IPS DF 19.7 (cell line): ENCODE measurements at places on chromosomes 16 and 17.

DNA sequence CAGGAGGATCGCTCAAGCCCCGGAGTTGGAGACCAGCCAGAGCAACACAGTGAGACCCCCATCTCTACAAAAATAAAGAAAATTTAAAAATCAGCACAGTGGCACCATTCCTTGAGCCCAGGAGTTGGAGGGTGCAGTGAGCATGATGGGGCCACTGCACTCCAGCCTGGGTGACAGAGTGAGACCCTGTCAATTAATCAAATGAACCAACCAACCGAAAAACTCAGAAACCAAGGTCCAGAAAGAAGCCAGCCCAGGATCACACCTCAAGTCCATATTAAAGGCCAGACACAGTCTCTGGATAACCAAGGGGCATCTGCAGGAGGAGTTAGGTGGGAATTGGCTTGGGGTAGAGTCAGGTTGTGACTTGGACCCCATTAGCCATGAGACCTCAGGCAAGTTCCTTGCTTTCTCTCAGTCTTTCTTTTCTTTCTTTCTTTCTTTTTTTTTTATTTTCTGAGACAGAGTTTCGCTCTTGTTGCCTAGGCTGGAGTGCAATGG lies 2.4 kb downstream of the HSD17B1 start:
- no peak for DNase-seq

GRCh38 chr17:51185763-51186332 lies 19.6 kb downstream of the NME2 start:
- no peak for DNase-seq

GRCh38 chr16:11556945-11557720 lies 29.6 kb downstream of the LITAF start:
- no peak for DNase-seq

DNA sequence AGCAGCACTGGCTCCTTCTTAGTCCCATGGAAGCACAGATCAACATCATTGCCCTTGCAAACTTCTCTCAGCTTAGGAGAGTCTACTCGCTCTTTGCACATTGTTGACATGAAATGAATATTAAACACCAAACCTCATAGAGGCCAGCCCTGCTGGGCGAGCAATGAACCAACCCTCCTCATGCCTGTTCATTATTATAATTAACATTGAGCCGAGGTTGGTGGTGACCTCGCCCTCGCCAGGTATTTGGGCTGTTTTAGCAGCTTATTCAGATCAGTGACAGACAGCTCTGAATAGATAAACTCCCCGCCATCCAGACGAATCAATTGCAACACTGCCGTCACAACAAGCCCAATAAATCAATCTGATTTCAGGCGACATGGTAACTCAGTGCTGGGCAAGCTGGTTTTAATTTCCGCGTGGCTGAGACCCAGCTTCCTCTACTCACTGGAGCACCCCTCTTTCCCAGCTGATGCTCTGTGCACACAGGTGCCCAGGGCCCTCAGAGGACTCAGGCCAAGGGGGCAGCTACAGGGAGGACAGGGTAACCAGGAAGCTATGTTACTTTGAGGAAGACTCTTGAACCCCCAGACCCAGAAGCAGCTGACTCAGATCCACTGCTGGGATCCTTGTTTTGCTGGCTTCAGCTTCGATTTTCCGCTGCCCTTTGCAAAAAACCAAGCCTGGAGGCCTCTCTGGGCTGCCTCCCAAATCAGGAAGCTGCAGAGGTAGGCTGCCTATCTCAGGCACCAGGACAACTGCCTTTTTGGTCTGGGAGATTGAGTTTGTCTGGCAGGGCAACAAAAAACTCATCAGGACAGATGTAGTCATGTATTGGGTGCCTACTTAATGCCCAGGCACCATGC lies 10.7 kb upstream of the SEZ6 start:
- DNase-seq: no peak

DNA sequence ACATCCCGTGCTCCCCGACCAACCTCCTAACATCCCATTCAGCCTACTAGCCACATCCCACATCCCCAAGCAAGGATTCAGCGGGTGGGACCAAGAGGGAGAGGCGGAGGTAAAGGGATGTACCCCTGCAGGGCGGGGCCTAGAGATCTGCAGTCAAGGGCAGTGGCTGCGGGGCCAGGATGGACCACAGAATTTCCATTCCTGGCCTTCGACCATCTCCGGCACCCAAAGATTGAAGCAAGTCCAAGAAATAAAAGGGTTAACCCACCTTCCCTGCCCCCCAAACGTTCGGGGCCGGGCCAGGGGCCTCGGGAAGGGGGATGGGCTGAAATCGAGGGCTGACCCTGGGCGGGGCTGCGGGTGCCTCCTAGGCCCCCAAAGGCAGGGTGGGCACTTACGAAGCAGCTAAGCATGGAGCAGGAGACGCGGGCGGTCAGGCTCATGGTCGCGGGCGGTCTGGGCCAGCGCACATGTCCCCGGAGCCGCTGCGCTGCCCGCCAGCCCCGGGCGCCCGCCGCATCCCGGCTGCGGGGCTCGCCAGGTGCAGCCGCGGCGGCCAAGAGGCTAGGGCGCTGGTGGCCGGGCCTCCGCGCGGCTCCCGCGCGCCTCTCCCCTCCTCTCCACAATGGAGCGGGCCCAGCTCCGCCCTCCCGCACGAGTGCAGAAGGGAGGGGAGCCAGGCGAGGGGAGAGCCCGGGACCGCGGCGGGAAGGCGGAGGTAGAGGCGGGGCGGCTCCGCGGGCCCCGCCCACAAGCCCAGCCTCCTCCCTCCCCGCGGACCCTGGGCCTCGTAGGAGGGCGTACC lies at the start of gene MTMR4:
TSS of gene MTMR4 (minus strand) at position 674 of the 805 bp plus-strand sequence. CDS start at position 443, 231 bp downstream.
- peak; percentile 64 for DNase-seq

DNA sequence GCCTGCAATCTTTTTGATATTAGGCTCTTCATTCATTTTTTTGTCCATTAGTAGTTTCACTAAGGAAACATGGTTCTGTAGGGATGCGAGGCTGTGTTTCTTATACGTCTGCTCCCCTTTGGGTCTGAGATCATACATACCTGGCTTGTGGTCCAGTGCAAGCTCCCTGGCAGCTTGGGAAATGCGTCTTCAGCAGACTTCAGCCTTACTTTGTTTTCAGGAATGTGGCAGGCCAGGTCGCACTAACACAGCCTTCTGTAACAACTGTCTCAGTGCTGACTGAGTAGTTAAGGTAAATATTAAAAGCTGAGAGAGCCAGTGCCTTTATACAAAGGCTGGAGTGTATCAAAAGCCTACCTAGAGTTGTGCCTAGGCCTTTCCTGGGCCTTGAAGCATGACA lies 970.5 kb upstream of the EEF2KMT start:
- no peak for DNase-seq

- no peak for DNase-seq
Observed at GRCh38 chr17:19391432-19391831, 4.4 kb upstream of the MFAP4 start.

DNA sequence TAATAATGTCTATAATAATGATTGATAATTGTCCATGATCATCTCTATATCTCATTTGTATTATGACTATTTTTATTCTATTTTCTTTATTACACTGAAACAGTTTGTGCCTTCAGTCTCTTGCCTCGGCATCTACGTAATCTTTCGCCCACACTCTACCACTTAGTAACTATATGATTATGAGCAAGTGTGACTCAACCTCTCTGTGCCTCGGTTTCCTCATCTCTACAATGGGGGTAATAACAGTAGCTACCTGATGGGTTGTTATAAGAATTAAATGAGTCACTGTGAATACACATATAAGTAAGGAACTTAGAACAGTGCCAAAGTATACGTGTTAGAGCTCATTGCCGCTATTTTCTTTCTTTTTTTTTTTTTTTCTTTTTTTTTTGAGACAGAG lies 3.7 kb upstream of the SLC16A11 start:
- DNase-seq: no peak

DNA sequence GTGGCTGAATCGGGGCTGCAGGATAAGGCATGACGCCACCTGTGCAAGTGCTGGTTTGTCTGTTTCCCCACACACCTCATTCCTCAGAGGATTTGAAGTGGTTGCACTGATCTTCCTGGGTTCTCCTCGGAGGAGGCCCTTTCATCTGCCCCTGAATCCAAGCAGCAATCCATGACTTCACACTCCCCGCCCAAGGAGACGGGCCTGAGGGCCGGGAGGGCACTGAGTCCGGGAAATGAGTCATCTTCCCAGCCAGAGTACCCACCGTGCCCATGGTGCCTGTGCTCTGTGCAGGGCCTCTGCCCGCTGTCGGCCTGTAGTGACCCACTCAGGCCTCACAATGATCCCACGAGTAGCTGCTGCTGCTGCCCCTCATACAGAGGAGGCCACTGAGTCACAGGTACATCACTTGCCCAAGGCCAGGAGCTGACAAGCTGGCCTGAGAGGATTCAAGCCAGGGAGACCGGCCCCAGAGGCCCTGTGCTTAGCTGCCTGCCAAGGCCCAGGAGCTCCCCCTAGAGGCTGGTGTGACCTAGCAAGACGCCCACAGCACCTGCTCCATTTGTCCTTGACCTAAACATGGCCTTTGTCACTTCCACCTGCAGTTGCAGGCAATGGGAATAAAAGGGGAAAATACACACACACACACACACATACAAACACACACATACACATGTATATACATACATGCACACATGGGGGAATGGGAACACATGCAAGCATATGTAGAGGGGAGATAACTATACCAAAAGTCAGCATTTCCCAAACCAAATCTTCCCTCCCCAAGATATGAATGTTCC lies 240.0 kb downstream of the C16orf95 start:
- DNase-seq: no peak

GRCh38 chr16:66298006-66298405 lies 68.5 kb upstream of the CDH5 start:
- DNase-seq: no peak

- DNase-seq: no peak
Observed at GRCh38 chr17:40019140-40019991, 4.1 kb downstream of the CSF3 start.

- DNase-seq: no peak
Observed at GRCh38 chr16:22356930-22357634, 17.3 kb downstream of the CDR2 start.

DNA sequence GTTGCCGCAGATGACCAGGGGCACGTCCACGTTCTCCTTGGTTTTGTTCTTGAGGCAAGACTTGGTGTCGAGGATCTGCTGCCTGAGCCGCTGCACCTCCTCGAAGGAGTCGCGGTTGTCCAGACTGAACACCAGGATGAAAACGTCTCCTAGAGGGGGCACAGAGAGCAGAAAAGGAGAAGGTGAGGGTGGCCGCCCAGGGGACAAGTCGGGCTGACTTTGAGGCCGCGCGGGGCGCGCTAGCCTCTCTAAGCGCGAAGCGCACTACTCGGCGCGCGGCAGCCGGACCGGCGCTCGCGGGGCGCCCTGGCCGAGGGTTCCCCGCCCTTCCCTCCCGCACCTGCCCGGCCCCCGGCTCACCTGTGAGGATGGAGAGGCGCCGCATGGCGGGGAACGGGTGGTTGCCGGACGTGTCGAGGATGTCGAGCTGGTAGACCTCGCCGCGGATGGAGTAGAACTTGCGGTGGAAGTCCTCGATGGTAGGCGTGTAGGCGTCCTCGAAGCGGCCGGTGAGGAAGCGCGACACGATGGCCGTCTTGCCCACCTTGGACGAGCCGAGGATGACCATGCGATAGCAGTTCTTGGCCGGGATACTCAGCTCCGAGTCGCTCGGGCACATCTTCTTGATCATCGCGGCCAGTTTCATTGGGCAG lies 533 bp downstream of the RASD1 start:
- DNase-seq: no peak

DNA sequence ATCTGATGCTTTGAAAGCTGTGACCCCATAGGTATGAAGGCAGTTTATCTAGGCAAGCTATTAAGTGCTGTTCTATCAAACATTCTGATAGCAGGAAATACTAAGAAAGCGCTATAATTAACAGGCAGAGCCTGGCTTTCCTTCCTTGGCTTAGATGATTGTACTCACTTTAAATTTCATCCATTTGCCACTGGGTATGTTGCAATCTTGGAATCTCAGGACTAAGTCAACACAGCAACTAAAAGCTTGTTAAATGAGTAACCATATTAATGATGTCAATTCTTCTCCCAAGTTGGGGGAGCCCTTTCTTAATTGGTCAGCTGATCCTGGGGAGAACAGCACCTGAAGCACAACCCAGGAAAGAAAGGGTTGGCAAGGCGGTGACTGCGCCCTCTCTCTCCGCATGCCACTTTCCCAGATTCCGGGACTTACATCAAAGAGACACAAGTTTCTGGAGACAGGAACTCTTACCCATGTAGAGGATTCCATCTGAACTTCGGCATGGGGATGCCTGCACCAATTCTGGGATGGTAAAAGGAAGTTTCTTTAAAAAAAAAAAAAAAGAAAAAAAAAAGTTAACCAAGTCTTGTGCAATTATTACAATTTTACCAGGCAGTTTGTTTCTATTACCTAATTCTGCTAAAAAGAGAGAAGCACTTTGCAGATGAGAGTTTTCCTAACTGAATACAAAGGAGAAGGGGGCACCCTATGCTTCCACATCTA lies 54.4 kb upstream of the ICAM2 start:
- DNase-seq: no peak

- no peak for DNase-seq
Observed at GRCh38 chr16:61005952-61006351, 1030.3 kb downstream of the CDH8 start.

DNA sequence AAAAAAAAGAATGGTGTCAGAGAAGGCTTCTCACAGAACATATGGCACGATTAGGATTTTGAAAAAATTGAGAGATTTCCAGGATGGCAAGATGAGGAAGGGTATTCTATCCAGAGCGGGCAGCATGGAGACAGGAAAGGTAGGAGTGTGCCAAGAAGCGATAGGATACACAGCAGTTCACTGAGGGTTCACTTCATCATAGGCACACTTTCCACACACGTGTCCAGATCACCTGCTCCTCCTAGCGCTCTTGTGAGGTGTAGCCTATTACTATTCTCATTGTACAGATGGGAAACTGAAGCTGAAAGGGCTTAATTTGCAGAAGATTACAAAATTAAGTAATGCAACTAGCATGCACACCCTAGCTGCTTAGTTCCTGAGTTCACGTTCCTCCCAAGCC lies 6.2 kb upstream of the ELAC2 start:
- DNase-seq: no peak

DNA sequence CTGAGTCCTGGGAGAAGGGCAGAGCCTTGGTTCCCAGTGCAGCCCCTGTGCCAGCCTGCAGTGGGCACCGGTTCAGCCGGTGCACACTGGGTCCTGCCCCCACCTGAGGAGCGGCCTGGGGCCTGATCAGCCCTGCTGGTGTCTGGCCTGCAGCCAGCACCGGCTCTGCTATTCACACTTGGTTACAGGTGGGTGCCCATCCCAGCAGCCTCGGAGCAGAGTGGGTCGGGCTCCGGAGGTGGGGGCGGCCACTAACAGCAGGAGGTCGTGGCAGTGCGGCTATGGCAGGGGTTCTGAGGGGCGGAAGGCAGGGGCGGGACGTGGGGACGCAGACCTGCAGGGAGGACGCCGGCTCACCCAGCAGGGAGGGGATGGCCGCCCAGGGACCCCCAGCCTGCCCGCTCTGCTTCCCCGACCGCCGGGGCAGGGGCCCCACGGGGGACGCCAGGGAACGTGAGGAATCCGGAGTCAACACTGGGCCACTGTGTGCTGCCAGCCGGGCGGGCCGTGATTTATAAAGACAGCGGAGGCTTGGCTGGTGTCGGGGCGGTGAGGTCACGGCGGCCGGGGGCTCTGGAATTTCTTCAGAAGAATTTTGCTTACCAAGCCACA lies 20.3 kb downstream of the METRNL start:
- DNase-seq: no peak

GRCh38 chr16:15942931-15943690 lies 6.3 kb upstream of the ABCC1 start:
- no peak for DNase-seq
